ENCODE measurements at places on chromosomes 16 and 17. TPM values are rescaled to one million over a fixed set of nuclear protein-coding genes. Genes with fewer than 3 reads are reported as not detected.

Gene MYL11
- 1,414 TPM for total RNA-seq

Gene GRAP
- total RNA-seq, result 0.71 TPM

Gene GNAO1
- total RNA-seq, result 1.2 TPM

Gene OR3A2
- not detected for total RNA-seq

Gene KCNJ2
- total RNA-seq, result 8.4 TPM

Gene RHBDF1
- total RNA-seq, result 9.0 TPM

Gene PRPF8
- 224 TPM for total RNA-seq

Gene C16orf96
- total RNA-seq, result not detected

Gene OTOP2
- total RNA-seq, result not detected

Gene CCL17
- not detected for total RNA-seq

Gene KRT13
- not detected for total RNA-seq

Gene KRT12
- total RNA-seq, result not detected

Gene CDR2
- 4.1 TPM for total RNA-seq

Gene TP53TG3C
- total RNA-seq, result not detected

Gene MRPL10
- total RNA-seq, result 51.9 TPM

Gene RNF227
- total RNA-seq, result 2.6 TPM

Gene ATAD5
- total RNA-seq, result 0.15 TPM

Gene PLSCR3
- 14.2 TPM for total RNA-seq

Gene C16orf46
- 0.63 TPM for total RNA-seq

Gene INCA1
- 2.9 TPM for total RNA-seq

Gene TVP23B
- 21.1 TPM for total RNA-seq

Gene TMEM98
- 5.6 TPM for total RNA-seq

Gene CTRB2
- total RNA-seq, result not detected

Gene KRTAP4-5
- total RNA-seq, result not detected

Gene ALOXE3
- not detected for total RNA-seq

Gene MARVELD3
- total RNA-seq, result not detected

Gene PMFBP1
- total RNA-seq, result not detected

Gene CLEC3A
- not detected for total RNA-seq
